Nephron progenitor cell (in vitro differentiated cells): ENCODE measurements at places on chromosomes 7 and 10.

DNA sequence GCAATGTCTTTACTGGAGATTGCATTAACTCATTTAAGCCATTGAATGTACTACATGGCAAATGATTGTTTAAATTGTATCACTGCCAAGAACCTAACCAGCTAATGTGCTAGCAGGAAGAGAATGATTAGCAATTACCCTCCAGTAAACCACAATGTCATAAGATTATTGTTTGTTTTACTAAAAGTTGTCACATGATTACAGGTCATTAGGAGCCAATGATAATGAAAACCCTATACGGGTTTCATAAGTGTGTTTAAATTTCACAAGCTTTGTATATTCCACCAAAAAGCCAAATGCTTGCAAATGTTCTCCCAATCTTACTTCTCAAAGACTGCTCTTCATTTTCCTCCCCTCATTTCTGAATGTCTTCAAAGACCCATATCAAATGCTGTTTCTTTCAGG, 76.5 kb upstream of the PPP1R3C start:
- DNase-seq = no peak

DNA sequence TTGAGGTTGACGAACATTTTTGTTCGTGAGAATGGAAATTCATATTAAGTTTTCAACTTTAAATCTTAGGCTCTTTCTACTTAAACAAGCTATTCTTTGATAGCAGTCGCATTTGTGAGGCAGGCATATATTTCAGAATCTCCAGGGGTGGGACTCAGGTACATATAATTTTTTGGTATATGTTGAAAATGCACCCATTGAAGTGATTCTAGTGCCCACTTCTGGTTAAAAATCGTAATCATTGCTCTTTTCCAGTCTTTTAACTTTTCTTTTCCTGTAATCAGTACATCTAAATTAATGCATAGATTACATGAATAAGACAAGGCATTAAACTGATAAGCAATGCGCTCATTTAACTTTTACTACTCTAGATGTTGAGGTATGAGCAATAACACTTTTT, 67.8 kb downstream of the ZNRF2 start:
- no peak for DNase-seq

- DNase-seq = no peak
Measured at GRCh38 chr7:33774762-33775523, 130.4 kb upstream of the BMPER start.

- no peak for DNase-seq
Measured at GRCh38 chr7:30589111-30589510, 5.6 kb upstream of the GARS1 start.

DNA sequence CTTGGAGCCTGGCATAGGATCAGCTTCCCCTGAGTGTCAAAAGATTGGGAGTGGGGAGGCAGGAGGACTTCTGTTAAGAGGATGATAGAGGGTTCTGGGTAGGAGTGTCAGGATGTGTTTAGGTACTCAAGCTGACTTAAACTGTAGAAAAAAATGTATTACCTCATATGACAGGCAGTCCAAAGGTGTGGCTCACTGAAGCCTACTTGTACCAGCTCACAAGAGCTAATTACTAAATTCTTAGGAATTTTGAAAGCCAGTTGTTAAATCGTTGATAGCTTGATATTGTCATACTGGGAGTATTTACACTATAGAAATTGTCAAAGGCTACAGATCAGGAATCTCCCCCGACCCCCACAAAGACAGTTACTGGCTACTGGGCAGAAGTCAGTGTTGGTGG, 32.1 kb downstream of the FAS start:
- no peak for DNase-seq

- DNase-seq = peak; percentile 52
Measured at GRCh38 chr10:71647526-71648253, 71.9 kb downstream of the C10orf105 start.

DNA sequence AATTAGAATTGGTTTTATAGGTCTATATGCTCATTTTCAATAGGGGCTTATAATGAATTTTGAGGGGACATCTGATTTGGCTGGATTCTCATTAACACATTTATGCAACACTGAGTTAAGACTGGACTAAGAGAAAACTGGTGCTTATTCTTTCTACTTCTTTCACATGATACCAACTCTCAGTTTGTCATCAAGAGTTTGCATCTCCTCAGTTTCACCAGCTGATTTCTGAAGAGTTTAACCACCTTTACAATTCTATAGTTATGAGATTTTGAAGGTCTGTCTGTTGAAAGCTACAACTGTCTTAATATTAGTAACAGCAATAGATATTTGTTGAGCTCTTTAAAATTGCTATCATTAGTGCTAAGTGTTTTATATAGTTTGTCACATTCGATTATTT, 867.0 kb upstream of the SORCS1 start:
- no peak for DNase-seq
